Cortex of kidney (tissue), 1 donor: ENCODE measurements at places on chromosomes 1 and 21.

DNA sequence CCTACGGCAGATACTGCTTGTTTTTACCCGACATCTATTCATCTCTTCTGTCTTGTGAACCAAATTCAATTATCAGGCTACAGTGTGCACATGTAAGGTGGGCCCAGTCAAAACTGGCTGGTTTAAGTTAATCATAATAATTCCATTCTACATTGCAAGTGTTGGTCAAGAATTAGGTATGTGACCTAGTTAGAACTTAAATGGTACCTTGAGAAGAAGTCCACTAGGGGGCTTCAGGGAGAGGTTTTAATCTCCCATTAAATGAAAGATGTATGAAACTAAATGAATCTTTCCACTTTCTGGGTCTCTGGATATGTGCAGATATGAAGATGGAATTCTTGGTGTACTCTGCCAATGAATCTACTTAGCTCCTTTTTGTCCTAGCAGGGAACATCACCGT is 187.1 kb downstream of the CDC42BPA start:
- no peak for DNase-seq

DNA sequence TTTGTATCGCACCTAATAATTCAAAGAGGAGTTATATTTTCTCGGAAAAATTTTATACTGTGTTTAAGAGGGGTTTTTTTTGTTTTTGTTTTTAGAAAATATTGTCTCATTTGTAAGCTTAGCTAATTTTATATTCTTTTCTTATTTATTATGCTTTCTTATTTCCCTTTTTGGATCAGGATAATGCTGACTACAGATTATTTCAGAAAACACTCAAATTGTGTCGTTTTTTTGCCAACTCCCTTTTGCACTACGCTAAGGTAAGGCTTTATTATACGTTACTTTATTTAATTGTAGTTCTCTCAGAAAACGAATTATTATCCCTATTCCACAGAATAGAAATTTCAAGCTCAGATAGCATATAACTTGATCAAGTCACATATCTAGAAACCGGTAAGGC is 26.8 kb upstream of the METTL18 start:
- no peak for DNase-seq

DNA sequence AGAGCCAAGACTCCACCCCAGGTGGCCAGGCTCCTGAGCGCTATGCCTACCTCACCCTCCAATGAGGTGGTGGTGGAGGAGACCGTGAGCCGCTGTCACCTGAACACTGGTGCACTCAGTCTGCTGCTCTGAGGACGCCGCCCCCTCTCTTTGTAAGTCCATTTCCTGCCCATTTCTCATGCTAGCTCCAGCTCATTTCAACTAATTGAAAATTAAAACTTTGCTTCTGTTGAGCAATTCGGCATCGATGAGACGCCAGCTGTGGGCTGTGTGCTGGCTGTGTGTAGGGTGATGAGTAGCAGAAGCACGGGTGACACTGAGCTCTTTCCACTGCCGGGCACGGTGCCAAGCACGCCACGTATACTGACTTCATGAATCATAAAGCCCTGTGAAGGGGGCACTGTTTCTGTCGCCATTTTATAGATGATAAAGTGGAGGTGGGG is 11.2 kb downstream of the TNFRSF1B start:
- no peak for DNase-seq

- no peak for DNase-seq
Observed at GRCh38 chr21:38075833-38076587, 159.8 kb upstream of the KCNJ6 start.
